ENCODE measurements at places on chromosomes 16 and 17. TPM values are rescaled to one million over a fixed set of nuclear protein-coding genes. Genes with fewer than 3 reads are reported as not detected.

DNA sequence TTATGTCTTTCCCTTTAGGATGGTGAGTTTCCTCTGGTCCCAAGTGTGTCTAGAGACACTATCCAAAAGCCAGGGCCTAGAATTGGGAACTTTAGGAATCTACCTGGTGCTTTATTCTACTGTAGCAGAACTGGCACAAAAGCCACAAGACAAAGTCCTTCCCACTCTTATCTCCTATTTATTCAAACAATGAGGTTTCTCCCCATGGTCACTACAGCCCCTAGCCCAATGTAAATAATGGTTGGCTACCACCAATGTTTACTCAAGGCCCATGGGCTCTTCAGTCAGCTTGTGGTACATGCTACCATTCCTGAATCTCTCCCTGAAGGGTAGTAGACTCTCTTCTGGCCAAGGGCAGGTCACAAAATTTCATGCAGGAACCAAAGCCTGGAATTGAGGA lies 789.4 kb upstream of the KIF2B start:
- no peak for DNase-seq

- no peak for DNase-seq
These were observed 26.9 kb downstream of the EEF2K start for GRCh38 chr16:22233037-22233372.

DNA sequence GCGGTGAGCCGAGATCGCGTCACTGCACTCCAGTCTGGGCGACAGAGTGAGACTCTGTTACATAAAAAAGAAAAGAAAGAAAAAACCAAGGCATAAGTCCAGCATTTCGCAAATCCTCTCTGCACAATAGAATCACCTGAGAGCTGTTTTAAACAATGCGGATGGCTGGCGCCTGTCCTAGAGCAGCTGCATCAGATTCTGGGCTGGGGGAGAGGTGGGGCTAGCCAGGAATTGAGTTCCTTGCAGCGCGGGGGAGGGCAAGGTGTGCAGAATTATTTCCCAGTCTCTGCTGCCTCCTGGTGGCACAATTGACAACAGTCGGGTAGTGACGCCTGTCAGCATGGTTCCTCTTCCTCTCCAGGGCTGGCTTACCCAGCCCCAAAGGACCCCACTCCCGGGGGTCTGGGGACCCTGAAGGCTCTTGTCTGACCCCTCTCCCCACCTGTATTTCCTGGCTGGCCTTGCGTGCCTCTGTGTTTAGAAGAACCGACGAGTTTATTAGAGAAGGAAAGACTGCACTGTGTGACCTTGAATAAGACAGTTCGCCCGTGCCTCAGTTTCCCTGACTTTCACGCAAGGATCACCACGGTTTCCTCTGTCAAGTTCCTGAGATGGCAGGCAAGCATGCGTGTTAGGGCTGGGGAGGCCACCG lies 41.1 kb upstream of the PLCG2 start:
- peak; percentile 79 for DNase-seq

GRCh38 chr16:59238246-59238645 lies 504.1 kb upstream of the GOT2 start:
- no peak for DNase-seq

DNA sequence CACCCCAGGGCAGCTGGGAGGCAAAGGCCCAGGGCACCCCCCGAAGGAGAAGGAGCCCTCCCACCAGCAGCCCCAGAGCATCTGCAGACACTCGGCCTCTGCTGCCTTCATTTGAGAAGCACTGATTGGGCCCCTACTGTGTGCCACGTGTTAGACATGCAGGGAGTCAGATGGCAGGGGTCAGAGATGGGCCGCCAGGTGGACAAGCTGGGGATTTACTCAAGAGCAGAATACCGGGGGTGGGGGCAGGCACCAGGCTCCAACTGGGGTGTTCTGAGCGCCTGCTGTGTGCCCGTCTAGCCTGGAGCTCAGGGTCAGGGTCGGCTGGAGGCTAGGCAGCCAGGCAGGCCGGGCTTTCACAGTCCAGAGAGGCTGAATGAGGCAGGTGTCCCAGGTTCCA lies 18.7 kb downstream of the TPSG1 start:
- no peak for DNase-seq

- no peak for DNase-seq
These were observed 393.4 kb downstream of the HAPSTR1 start for GRCh38 chr16:9484881-9485280.

- no peak for DNase-seq
These were observed 14.7 kb downstream of the NXN start for GRCh38 chr17:964876-965275.

DNA sequence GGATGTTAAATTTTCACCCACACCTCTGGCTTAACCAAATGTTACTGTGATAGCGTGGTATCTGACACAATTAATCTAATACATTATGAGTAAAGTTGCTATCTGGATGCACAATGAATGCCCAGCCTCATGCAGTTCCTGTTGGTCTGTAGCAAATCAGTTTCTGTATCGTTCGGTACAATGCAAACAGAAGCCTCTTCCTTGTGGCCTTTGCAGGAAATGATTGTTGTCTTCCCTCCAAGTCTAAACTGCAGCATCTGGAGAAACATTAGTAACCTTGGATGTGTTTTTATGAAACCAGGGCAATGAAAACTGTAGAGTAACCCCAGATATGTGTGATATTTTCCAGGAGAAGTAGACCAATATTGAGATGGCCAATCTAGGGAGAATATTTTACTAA lies 46.8 kb downstream of the CYB561 start:
- peak; percentile 49 for DNase-seq

DNA sequence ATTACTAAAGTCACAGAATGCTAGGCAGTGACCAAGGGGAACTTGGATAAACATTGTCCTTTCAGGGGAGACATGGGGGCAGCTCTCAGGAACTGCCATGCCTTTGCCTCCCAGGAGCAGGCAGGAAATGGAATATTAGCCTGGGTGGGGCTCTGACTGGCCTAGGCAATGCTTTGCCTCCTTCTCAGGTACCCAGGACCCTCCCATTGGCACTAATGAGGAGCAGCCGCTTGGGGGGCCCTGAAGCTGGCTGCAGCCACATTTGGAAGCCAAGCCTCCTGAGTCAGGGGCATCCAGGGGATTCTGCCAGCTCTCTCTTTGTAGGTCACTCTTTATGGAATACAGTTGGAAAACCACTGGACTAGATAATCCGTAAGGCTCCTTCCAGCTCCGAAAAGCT lies 5.5 kb downstream of the CPSF4L start:
- DNase-seq: no peak

GRCh38 chr17:30380643-30381339 lies 2.1 kb downstream of the CPD start:
- no peak for DNase-seq

The C16orf46 gene
- total RNA-seq: 0.11 TPM

The SLC25A10 gene
- total RNA-seq: 45.5 TPM
